Stimulated activated CD8-positive, alpha-beta memory T cell treated with anti-CD3 and anti-CD28 coated beads, Interleukin-12 subunit alpha, Interleukin-12 subunit beta, amount 100 ng/mL, for 4 hours (primary cell): ENCODE measurements at places on chromosomes 2 and 18.

DNA sequence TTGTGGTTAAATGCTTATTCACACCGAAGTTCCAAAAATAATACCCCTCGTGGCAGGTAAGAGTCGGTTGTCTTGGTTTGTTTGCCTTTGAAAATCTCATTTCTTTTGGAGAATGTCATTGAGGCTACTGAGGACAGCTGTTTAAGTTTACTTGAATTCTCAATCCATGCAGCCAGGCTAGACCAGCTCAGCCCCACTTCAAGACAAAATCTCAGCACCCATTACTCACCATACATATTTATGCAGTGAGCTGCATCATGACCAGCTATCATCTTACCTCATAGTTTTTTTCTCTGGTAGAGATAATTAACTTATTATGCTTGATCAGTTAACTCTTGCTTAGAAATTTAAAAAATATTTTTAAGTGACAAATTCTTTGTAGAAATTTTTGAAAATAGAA lies 115.9 kb downstream of the HAUS1 start:
- no peak for DNase-seq

DNA sequence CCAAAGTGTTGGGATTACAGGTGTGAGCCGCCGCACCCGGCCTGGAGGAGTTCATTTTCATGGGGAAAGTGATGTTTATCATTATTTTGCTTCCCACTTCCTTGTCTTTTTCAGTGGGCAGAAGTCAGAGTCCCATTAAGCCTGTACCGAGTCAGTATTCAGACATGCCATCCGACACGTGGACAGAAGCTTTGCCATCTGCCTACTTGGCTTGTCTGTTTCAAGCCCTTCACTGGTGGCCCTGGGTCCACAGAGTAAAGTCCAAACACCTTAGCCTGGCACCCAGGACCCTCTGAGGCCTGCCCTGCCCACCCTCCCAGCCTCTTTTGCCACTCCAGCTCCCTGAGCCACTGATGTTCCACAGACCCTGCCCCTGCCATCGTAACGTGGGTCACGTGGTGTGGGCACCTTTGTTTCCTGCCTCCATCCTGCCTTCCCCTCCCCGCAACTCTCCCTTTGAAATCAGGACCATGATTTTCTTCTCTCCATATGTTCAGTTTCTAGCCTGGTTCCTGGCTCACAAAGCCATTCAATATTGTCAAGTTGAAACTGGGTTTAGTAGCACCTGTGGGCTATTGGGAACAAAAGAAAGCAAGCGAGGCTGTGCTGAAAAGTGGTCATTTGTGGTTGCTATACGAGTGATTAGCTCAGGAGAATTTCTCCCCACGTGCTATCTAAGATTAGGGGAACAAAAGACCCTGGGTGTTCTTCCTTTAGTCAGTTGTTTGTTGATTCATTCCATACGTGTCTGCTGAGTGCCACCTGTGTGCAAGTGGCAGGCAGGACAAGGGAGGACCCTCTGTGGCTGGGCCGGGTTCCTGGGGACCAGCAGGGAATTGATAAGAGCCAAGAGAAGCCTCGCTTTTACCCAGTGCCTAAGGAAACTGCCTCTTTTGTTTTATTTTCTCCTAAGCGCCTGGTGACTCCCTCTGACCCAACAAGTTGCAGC lies 5.1 kb upstream of the ODC1 start:
- no peak for DNase-seq

- no peak for DNase-seq
Measured at GRCh38 chr2:10922307-10923007, 10.7 kb downstream of the KCNF1 start.

DNA sequence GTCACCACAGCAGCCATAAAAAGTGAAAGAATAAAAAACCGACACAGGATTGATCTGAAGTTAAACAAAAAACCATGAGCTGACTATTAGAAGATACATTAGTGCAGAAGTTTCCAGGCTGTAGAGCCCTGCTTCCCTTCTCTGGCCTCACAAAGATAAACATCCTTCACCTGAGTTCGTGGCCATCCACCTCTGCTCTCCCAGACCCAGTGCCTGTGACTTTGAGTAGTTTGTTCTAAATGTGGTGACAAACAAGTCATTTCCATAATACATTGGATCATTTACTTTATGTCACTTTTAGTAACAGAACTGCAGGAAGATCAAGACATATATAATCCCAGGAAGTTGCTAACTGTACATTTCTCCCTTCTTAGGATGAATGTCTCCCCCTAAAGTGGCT lies 241.9 kb upstream of the MAP2 start:
- DNase-seq: no peak

- DNase-seq: no peak
Measured at GRCh38 chr2:168210216-168210894, 37.0 kb downstream of the STK39 start.
